ENCODE measurements at places on chromosomes 2 and 18.
A peak's percentile ranks its signal among the peaks of the same experiment; 100 is the strongest.

DNA sequence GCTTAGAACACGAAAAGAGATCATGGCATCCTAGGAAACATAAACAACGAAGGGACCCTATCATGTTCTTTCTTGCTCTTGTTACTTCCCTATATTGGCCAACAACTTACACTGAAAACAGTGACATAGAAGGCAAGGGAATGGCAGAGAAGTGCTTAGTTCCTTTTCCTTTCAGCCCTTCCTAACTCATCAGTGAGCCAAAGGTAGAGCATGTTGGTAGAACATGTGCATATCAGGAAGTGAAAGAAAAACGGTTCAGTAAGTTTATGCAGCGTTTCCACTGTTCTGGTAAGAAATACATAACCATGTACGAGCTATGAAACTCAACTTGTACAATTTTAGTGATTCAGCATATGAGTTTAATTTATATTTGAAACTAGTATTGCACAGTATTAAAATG lies 21.7 kb downstream of the AKAIN1 start:
- DNase-seq: no peak

DNA sequence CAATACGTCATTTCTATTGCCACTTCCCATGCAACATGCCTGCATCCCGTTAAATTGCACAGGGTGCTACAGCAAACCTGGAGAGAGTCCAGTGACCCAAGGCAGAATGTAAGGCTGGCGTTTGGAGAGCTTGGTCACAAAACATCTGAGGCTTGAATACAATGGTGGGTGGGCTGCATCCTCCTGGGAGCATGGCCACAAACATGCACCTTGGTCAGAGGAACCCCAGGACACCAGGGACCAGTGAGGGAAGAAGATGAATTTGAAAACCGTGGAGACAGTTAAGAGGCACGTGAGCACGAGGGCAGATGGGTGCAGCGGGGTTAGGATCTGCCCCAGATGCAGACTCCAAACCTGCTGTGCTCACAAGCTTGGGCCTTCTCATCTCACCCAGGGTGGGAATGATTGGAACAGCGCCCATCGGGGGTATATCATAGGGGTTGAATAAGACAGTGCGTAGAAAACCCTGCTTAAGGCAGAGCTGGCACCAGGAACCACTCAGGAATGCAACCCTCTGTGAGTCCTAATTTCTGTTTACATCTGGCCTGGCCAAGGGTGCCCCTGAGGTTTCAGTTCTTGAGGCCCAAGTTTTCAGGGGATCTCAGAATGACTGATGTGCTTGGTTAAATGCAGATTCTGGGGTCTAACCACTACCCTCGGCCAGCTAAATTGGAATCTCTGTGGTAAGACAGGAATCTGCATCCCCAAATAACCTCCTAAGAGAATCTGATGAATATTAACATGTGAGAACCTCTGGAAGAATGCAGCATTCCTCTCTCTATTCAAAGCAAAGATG lies 97.2 kb downstream of the ARL4C start:
- peak; percentile 74 for DNase-seq

- DNase-seq: peak; percentile 85
These were observed 105.6 kb downstream of the VSNL1 start for GRCh38 chr2:17646081-17646554.

DNA sequence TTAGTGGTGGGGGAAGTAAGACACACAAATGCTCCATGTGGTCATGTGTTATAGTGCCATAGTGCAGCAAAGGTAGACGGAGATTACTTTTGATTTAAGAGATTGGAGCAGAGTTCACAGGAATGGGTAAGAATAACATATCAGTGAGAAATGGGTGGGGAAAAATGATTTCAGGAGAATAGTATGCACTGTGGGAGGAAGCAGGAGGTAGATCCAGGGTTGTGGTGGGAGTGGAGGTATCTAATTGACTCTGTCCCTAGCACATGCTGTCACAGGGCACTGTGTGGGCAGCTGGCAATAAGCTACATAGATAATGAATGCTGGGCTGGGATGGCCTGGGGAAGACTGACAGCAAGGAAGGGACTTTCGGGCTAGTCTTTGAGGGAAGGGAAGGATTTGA lies 65.3 kb downstream of the STAT1 start:
- DNase-seq: peak; percentile 43

GRCh38 chr18:36772241-36772723 lies 56.5 kb downstream of the TPGS2 start:
- no peak for DNase-seq

GRCh38 chr2:140242889-140243288 lies 1462.7 kb upstream of the NXPH2 start:
- no peak for DNase-seq

- DNase-seq: peak; percentile 51
These were observed 70.0 kb downstream of the FIGN start for GRCh38 chr2:163665817-163666216.

GRCh38 chr18:68177807-68178702 lies 536.9 kb downstream of the TMX3 start:
- peak; percentile 98 for DNase-seq

GRCh38 chr2:124602759-124603158 lies 577.7 kb downstream of the CNTNAP5 start:
- no peak for DNase-seq

DNA sequence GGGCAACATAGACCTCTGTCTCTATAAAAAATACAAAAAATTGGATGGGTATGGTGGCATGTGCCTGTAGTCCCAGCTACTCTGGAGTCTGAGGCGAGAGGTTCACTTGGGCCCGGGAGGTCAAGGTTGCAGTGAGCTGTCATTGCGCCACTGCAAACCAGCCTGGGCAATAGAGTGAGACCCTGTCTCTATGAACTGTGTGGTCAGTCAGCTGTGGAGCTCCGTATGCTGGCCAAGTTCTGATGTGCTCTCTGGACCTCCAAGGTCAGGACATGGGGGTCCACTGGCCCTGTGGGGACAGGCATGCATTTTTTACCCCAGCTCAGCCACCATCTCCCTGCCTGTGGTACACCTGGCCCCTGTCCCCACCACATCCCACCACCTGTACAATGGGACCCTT lies 71.6 kb downstream of the TMEM131 start:
- no peak for DNase-seq

- DNase-seq: peak; percentile 37
These were observed 49.3 kb upstream of the DNAJC10 start for GRCh38 chr2:182666674-182667314.

- no peak for DNase-seq
These were observed 58.7 kb downstream of the SNORC start for GRCh38 chr2:232928551-232929302.

- DNase-seq: peak; percentile 68
These were observed 38.0 kb downstream of the ACKR3 start for GRCh38 chr2:236607471-236608187.

GRCh38 chr18:44943311-44943881 lies 262.7 kb downstream of the SETBP1 start:
- peak; percentile 89 for DNase-seq

GRCh38 chr2:207720517-207721187 lies 9.2 kb downstream of the CCNYL1 start:
- DNase-seq: no peak

- DNase-seq: no peak
These were observed 83.2 kb upstream of the AQP4 start for GRCh38 chr18:26948703-26949102.

Measured in astrocyte of the spinal cord (primary cell).